ENCODE measurements at places on chromosomes 11 and 22.

- no peak for DNase-seq
Observed at GRCh38 chr11:119188067-119188466, 2.8 kb downstream of the NHERF4 start.

GRCh38 chr11:46386674-46387073, 4.9 kb downstream of the CHRM4 start:
- DNase-seq = no peak

- DNase-seq = no peak
Observed at GRCh38 chr22:19533857-19534256, 9.6 kb upstream of the CLDN5 start.

GRCh38 chr11:57287884-57288283, 36.9 kb downstream of the TNKS1BP1 start:
- no peak for DNase-seq

- no peak for DNase-seq
Observed at GRCh38 chr11:67027483-67027930, 4.6 kb downstream of the SYT12 start.

DNA sequence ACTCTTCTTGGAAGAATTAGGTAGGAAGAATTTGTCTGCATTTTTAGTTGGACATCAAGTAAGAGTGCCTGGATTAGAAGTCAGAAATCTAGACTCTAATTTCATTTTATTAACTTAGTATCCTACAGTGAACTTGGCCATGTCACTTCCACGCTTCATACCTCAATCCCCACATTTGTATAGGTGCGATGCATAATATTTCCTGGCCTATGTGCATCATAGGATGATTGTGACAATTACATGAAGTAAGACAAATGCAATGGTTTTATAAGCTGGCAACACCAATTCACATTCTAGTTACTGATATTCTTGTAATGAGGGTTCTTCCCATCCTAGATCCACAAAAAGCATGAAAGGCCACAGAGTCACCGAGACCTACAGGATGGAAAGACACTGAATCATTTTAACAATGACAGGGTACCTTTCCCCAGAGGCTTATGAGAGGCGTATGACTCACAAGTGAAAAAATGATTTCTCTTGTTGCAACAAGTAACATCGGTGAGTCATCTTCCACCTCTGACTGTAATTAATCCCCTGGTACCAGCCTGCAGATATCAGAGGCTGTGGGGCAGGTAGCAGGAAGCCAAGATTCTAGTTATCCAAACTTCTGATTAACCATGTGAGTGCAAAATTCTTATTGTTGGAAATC, 56.0 kb upstream of the OR5AK2 start:
- peak; percentile 2 for DNase-seq

DNA sequence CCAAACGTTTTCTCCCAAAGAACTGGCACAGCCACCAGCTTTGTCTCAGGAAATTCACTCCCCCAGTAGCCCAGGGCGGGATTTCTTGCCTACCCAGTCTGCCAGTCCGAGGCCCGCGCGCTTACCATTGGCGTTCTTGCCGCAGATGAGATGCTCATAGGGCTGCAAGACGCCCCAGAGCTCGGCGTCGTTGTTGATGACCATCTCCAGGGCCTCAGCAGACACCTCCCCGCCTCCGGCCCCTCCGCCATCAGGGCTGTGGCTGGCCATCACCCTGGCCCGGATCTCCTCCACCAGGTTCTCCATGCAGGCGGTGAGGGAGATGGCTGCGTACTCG, 1.3 kb downstream of the ABTB2 start:
- DNase-seq = peak; percentile 28

Data from Ammon's horn (tissue), 1 donor.